ENCODE measurements at places on chromosomes 3 and 15.
A peak's percentile ranks its signal among the peaks of the same experiment; 100 is the strongest.

DNA sequence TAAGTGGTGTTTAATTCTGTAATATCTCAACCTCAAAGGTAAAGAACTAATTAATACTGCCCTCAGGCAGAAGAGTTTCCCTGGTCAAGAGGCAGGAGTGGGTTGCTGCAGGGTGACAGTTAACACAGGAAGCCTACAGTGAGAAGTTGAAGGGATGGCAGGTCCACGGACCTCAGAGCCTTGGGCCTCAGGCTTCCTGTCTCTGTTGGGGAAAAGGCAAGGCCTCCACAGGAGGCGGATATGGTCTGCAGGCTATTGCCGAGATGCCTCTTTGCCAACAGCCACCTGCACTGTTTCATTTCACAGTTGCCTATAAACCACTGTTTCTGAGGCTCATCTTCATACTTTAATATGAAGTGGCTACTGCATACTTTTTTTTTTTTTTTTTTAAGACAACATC is 33.3 kb upstream of the RPN1 start:
- no peak for DNase-seq

DNA sequence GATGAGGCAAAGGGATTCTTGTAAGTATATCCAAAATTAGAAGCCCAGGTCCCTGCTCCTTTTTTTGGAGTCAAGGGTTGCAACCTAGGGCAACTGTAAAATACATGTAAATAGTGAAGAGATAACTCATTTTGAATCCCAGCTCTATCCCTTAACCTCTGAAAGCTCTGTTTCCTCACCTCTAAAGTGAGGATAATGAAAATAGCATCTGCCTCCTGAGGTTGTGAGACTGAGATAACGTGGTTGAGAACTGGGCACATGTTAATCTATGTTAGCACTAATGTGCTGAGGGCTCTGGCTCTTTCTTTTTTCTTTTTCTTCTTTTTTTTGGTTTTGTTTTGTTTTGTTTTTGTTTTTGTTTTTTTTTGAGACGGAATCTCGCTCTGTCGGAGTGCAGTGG is 4.8 kb upstream of the NKTR start:
- DNase-seq: no peak

DNA sequence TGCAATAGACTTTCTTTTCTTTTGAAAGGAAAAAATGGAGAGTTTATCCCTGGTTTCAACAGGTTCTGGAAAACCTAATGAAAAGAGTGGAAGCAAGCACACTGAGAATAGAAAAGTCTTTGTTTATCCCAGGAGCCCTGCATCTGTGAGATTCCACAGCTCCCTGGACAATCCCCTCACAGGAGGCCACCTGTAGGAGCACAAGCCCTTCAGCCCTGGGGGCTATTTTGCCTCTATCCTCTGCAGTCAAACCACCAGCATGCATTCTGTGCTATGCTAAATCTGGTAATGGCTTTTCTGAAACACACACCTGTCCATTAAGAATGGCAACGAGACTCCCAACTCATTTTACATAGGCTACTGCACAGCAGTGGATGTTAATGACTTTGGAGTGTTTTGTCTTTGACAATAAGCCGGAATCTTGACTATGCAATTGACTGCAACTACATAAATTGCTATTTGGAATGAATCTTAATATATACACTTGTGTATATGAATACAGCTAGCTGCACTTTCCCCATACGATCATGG is 369.4 kb downstream of the NR2F2 start:
- peak; percentile 74 for DNase-seq

- DNase-seq: no peak
Observed at GRCh38 chr15:92020207-92020606, 166.7 kb downstream of the SLCO3A1 start.

DNA sequence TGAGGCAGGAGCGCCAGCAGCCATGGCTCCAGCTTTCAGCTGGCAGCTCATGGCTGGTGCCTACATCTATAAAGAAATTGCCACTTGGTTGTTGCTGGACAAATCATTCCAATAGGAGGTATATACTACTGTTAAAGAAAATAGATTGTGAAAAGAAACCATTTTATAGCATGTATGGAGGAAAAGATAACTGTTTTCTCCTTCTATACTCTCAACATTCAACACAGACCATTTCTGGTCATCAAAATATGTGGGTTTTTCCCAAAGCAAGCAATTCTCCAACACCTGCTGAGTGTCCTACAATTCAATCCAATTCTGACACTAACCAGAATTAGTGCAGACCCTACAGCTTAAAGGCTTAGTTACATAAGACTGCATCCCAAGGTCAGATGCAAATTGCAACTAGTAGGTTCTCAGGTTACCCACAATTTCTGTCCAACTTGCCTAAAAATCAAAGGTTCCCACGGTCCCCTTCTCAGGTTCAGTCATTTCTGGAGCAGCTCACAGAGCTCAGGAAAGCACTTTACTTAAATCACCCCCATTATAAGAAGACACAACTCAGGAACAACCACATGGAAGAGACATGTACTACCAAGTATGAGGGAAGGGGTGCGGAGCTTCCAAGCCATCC is 42.4 kb upstream of the STRIT1 start:
- no peak for DNase-seq
